ENCODE measurements at places on chromosomes 7 and 10.

DNA sequence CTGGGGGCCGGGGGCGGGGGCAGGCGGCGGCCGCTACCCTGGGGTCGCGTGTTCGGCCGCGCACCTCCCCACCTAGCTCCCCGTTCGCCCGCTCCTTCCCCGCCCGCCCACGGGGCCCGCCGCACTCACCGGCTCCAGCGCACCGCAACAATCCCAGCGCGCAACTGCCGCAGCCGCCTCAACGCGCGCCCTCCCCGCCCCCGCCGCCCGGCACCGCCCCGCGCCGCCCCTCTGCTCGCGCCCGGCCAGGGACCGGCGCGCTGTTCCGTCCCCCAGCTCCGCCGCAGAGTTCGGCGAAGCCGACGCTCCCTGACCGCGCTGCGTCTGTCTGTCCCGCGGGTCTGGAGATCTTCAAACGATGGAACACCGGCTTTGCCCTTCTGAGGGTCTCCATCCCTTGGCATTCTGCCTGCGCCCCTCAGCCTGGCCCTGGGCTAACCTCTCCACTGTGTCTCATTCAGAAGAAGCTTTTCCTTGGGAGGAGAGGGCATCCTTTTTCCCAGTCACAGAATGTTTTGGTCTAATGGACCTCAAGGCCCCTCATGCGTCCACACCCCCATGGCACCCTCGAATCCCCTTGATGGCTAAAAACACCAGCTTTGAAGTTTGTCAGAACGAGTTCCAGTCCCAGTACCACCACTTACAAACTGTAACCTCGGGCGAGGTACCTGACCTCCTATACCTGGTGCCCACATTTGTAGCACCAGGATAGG is at the start of gene NT5C2:
TSS of gene NT5C2 (minus strand) at position 166 of the 713 bp plus-strand sequence. CDS start 18,314 bp downstream, outside the sequence.
- DNase-seq: peak; percentile 85

DNA sequence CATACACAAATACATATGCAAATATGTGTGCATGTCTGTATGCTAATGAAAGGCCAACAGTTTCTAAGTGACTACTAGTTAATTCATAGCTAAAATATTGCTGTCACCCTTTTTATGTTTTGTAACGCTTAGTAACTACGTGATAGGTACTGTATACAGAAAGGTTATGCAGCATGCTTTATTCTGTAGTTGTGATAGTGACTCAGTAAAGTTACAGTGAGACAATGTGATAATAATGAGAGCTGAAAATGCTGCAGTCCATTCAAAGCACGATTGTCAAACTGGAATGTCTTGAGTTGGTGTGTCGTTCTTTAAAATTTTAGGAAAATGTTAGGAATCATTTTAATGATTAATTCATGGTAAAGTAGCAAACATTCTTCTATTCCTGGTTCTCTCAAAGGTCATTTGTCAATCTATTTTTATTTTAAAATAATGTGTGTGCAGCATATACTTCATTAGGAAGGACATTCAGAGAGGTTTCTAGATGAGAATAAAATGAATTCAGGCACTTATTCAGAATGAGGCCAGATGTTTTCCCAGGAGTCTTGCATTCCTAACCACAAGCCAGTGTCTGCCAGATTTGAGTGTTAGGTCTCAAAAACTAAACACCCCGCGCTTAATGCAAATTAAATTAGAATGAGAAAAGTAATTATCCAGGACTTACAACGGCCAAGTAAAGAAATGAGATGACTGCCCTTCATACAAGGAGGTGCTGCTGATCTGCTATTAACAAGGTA is 408.8 kb upstream of the FZD8 start:
- DNase-seq: no peak

DNA sequence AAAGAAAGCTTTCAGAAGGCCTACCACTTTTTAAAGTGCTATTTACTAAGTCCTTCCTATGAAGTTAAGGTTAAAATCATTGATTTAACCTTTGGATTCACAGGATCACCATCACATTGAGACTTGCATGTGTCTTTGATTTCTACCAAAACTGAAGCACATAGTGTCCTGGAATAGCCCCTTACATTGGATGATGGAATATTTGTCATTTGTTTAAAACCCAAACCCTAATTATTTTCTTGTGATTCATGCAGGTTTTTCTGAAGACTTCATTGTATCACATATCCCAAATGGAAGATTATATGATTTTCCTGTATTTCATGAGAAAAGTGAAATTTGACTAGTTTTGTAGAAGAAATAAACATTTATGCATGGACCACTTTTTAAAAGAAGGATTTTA is 3.3 kb downstream of the SEMA3A start:
- DNase-seq: no peak

- no peak for DNase-seq
Observed at GRCh38 chr10:31705136-31705535, 223.5 kb downstream of the ARHGAP12 start.

GRCh38 chr7:134632052-134632451 is 14.6 kb upstream of the BPGM start:
- no peak for DNase-seq

GRCh38 chr10:101290431-101290830 is 61.2 kb upstream of the LBX1 start:
- no peak for DNase-seq

DNA sequence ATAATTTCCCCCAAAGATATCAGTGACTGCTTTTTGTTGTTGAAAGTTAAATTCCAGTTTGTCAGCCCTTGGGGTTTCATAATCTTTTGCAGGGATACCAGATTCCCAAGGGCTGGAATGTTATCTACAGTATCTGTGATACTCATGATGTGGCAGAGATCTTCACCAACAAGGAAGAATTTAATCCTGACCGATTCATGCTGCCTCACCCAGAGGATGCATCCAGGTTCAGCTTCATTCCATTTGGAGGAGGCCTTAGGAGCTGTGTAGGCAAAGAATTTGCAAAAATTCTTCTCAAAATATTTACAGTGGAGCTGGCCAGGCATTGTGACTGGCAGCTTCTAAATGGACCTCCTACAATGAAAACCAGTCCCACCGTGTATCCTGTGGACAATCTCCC is 3.2 kb downstream of the CYP26A1 start:
- no peak for DNase-seq

GRCh38 chr10:58513188-58514110 is 777 bp downstream of the BICC1 start:
- no peak for DNase-seq

DNA sequence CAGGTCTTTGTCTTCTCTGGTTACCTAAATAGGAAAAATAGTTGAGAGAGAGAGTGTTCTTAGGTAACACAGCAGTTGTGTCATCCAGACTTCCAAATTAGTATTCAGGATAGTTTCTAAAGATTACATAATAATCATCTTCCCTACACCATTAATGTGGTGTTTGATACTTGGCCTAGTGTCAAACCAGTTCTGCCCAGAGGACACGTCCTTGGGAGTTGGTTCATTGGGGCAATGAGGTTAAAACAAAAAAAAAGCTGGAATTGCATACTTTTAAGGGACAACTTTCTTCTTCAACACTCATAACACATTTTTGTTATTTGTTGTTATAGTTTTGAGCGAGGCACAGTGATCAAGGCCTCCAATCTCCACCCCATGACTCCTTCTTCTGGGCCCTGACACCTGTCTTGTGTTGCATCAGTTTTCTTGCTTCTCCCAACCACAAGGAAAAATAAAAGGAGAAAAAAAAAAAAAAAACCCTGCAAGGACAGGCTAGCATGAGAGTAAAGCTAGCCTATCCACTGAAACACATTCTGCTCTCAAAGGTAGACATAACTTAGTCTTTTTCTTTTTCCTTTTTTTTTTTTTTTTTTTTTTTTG is 28.8 kb downstream of the STN1 start:
- DNase-seq: no peak

DNA sequence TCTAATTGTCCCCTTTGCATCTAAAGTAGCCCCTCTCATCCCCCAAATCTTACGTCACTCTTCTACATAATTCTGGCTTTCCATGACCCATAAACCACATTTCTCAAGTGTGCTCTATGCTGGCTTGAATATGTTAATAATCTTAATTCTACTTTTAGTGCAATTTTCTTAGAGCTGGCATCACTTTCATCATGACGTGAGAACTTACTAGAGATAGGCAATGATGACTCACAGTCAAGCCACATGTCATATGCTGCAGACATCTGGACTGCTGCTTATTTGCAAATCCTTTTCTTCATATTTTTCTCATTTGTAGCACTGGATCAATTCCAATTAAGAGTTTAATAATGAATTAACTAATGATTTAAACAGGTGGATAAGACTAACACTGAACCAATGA is 260.7 kb upstream of the PRKCQ start:
- no peak for DNase-seq

- DNase-seq: no peak
Observed at GRCh38 chr10:71392292-71392691, 4.4 kb upstream of the CDH23 start.

DNA sequence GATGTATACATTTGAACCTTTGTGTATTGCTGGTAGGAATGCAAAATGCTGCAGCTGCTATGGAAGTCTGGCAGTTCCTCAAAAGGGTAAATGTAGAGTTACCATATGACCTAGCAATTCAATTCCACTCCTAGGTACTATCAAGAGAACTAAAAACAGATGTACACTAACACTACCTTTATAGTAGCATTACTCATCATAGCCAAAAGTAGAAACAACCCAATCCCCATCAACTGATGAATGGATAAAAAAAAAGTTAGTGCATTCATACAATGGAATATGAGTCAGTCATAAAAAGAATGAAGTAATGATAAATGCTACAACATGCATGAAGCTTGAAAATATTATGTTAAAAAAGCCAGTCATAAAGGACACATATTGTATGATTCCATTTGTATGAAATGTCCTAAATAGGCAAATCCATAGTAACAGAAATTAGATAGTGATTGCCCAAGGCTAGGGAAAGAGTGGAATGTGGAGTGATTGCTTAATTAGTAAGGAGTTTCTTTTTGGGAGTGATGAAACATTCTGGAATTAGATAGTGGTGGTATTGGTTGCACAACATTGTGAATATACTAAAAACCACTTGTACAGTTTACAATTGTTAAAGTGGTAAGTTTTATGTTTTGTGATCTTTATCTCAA is 96.4 kb upstream of the AOAH start:
- no peak for DNase-seq

- DNase-seq: no peak
Observed at GRCh38 chr7:115851291-115851690, 179.3 kb downstream of the TFEC start.

DNA sequence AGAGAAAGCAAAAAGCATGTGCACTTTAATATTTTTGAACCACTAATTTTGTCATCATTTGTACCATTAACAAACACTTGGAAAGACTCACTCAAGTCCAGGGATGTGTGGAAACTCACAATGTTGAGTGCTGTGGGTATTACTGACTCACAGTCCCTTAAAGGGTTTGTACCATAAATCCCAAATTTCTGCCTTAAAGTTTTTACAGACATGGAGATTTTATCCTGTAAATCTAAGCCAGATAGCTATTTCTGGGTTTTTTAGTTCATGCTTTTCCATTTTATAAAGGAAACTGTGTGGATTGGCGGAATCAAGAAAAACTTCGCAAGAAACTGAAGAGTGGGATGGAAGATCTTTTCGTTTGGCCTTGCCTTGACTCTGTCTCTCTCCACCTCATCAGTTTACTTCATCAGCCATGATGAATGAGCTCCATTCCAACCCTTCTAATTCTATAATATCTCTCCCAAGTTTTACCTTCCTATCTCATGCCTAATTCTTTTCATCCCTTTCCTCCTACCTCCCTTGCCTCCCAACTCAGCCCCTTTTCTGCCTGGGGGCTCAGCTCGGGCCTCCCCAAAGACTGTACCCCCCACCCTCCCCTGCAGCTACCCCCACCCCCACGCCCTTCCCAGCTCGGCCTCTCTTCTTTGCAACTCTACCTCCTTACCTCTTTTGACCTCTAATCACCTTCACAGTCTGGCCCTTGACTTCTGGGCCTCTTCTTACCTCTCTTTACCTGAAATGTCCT is 218.5 kb upstream of the MKLN1 start:
- no peak for DNase-seq

DNA sequence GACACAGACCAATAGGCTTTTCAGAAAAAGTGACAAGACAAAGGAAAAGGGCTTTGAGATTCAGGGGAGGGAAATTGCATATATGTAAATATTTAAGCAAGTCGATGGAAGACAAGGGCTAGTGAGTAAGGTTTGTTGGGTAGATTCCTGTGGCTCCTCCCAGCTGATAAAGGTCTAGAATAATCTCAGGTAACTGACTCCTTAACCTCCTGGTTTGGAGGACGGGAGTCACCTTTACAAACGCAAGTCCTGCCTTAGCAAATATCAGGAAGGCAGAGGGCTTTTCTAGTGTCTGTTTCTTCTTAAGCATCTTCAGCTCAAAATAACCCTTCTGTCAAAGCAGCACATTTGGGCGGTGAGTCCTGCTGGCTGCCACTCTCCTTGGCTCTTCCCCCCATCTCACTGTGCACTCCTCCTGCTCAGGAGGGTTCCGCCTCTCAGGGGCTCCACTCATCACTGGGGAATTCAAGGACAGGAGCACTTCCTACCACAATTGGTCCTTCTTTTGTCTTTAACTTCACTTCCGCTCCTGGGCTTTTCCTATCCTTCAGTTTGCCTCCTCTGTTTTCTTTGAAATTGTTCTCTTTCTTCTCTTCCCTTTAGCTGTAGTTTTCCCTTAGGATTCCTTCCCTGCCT is 496.3 kb upstream of the KLF6 start:
- DNase-seq: no peak

GRCh38 chr10:62244785-62245467 is 23.7 kb downstream of the RTKN2 start:
- peak; percentile 36 for DNase-seq

DNA sequence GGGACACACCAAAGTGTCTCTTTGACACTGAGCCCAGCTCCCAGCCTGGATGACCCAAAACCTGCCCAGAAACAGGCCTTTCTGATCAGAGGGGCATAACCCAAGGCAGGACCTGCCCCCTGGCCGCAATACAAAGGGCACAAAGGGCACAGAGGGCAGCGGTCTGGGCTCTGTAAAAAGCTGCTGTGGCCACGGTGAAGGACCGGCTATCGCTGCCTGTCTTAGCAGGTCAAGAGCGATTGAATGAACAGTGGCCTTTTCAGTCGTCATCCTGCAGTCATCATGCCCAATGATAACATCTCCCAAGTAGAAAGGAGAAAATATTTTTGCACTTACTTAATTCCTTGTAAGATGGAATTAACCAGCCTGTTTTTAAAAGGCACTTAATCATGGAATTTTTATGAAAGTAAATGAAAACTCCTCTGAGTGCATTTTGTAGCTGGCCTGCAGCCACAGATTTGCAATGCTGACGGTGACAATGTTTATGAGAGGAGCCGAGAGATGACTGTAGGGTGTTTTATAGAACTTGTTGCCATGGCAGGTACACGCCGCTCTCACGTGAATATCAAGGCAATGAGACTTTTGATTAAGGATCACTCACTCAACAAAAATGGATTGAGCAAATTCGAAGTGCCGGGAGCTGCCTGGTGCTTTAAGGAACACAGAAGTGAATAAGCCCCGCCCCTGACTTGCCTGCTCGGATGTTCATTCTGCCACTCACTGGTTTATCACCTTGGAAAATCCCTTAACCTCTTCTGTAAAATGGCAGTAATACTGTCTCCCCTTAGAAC is 47.3 kb upstream of the BHLHA15 start:
- no peak for DNase-seq

All from activated CD8-positive, alpha-beta memory T cell treated with anti-CD3 and anti-CD28 coated beads, Interleukin-2, amount 50 U/mL, for 4 hours (primary cell).